Skin of body (tissue), 3 donors: ENCODE measurements at places on chromosomes 3 and 15. TPM values are rescaled to one million over a fixed set of nuclear protein-coding genes. Genes with fewer than 3 reads are reported as not detected.
A peak's percentile ranks its signal among the peaks of the same experiment; 100 is the strongest.

Gene IQCF5
- not detected for total RNA-seq

- no peak for DNase-seq
Observed at GRCh38 chr15:97174886-97175540, 785.5 kb upstream of the ARRDC4 start.

DNA sequence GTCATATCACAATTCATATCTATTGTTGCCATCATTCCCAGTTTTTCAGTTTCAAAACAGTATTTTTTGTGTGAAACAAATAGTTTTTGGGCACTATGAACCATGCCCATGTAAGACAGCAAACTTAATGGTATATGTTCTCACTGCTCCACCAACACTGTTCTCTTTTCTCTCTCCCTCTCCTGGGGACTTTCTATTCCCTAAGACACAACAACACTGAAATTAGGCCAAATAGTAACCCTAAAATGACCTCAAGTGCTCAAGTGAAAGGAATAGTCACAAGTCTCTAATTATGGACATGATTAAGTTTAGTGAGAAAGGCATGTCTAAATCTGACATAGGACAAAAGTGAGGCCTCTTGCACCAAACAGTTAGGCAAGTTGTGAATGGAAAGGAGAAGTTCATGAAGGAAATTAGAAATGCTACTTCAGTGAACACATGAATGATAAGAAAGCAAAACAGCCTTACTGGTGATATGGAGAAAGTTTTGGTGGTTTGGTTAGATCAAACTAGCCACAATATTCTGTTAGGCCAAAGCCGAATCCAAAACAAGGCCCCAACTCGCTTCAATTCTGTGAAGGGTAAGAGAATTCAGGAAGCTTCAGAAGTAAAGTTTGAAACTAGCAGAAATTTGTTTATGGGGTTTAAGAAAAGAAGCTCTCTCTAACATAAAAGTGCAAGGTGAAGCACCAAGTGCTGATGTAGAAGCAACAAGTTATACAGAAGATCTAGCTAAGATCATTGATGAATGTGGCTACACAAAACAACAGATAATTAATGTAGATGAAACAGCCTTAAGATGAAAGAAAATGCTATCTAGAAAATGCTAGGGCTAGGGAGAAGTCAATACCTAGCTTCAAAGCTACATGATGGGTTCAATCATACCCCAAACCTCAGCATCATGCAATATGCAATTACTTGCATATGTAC, 104.2 kb downstream of the CBLB start:
- DNase-seq: no peak

DNA sequence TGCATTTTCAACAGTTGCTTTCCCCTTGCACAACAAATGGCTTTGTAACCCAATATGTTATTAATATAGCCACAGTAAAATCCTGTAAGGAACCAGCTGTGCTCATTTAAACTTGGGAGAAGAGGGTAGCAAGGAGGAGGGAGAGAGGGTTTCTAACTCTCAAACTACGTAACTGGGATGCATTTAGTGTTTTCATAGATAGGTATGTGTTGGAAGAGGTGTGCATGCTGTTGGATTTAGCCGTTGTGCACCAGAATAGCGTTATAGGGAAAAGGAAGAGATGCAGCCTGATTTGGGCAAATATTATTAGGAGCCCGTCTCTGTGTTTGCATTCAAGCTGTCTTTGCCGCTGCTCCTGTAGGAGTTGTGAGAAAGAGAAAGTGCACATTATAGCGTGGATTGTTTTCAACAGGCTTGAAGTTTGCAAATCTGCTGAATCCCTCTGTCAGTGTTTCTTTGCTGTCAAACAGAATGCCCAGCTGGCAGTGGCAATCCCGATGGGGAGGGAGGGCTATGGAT, 39.4 kb downstream of the ARPP21 start:
- peak; percentile 14 for DNase-seq

Gene GPR160
- total RNA-seq: 4.6 TPM

Gene TGM4
- total RNA-seq: not detected

GRCh38 chr15:83012076-83012426, 612 bp upstream of the C15orf40 start:
- DNase-seq: peak; percentile 55

DNA sequence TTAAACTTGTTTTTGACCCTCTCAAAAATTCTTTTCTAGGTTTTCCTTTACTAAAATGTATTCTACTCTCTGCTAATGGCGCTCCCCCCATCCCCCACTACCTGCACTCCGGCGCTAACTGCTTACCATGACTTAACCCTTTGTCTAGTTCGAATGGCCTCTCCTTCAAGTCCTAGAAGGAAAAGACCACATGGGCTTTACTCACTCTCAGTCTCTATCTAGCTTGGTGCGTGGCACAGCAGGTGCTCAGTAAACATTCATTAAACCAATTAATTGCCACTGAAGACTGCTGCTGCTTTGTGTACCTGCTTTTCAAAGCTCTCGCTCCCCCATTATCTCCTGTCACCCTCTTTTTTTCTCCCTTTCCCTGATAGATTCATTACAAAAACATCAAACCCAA, 457.7 kb upstream of the THRB start:
- no peak for DNase-seq

Gene PIF1
- total RNA-seq: 1.9 TPM

- DNase-seq: no peak
Observed at GRCh38 chr3:169886671-169887070, 16.9 kb upstream of the LRRC31 start.
